ENCODE measurements at places on chromosomes 1 and 21.

DNA sequence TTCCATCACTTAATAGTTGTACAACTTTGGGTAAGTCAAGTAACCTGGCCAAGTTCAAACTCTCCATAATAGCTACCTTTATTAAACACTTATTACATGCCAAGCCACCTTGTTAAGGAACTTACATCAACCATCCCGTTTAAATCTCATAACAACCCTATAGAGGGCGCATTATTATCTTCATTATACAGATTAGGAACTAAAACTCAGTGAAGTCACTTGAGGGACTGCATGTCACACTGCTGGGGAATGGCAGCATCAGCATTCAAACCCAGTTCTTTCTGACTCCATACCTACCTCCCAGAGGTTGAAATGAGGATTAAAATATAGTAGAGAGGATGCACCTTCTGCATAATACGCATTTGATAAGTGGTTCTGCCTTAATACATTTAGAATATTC lies 47.1 kb upstream of the PLA2G2C start:
- no peak for DNase-seq

GRCh38 chr1:31831397-31832378 lies 15.9 kb upstream of the SPOCD1 start:
- no peak for DNase-seq

DNA sequence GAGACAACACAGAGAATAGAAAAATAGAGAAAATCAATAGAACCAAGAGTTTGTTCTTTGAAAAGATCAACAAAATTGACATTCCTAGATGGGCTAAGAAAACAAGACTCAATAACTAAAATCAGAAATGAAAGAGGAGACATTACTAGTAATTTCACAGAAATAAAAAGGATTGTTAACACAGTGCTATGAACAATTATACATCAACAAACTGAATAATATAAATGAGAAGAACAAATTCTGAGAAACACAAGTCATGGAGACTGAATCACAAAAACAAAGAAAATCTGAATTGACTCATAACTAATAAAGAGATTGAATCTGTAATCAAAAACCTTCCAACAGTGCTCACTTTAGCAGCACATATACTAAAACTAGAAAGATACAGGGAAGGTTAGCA lies 51.6 kb upstream of the TTC39A start:
- DNase-seq = no peak

GRCh38 chr1:241817956-241818612 lies 29.9 kb upstream of the EXO1 start:
- no peak for DNase-seq

GRCh38 chr1:36134031-36134430 lies 9.0 kb upstream of the COL8A2 start:
- no peak for DNase-seq

DNA sequence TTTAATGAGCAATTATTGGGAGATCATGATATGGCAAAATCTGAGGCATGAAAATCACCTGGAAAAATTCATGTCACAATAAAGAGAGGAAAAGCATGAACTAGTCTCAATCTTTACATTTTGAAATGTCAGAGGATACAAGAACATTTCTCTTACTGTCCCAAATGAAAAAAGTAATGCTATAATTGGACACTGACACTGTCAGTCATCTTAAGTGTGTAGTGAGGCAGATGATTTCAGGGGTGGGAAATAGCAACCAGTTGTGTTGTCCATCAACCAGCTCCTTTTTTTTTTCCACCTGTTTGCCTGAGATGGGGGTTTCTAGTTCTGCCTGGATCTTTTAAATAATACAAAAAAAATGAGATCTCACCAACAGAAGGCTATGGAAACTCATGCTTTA lies 646.2 kb downstream of the KCNT2 start:
- DNase-seq = no peak

GRCh38 chr1:150066838-150067183 lies 765 bp upstream of the VPS45 start:
- DNase-seq = peak; percentile 77

GRCh38 chr1:65363484-65363883 lies 54.1 kb downstream of the DNAJC6 start:
- DNase-seq = no peak

DNA sequence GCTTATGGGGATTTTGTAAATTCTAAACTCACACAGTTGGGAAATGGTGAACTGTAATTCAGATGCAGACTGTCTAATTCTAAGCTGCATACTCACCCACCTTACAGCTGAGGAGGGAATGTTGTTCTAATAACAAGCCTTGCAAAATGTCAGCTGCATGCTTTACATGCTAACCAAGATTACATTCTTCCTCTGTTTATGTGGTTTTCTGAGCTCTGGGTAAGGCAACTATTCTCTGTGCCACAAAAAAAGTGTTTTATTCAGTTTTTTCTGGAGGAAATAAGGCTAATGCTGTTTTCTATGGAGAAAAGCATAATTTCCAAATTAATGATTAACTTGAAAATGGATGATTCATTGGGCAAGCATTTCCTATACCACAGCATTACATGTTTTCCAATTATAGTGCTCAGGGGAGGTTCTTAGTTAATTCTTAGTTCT lies 64.9 kb downstream of the RGS13 start:
- no peak for DNase-seq

DNA sequence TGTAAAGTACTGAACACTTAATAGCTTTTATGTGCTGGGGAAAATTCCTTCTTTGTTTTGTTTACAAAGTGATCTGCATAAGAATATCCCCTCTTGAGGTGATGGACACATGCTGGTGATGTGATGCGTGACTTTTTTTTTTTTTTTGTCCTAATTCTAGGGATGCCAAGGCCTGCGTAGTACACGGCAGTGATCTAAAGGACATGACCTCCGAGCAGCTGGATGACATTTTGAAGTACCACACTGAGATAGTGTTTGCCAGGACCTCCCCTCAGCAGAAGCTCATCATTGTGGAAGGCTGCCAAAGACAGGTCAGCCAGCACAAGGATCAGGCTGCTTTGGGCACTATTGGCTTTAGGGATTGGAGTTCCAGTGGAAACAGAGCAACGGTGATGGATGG lies 24.7 kb downstream of the ATP1A1 start:
- DNase-seq = no peak

DNA sequence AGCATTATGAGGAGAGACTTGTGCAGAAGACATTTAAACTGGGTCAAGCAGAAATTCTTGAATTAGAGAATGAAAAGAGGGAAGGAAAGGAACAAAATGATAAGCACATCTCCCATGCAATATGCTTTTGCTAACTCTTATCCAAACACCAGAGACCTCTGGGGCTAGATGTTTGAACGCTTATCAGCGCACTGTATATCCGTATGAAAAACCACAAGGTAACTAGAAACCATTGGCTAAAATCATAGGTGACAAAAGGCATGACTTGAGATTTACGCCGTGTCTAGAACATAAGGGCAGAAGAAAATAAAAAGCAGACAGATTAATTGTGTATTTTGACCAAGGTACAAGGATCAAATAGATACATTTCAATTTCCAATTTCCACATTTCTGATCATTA lies 38.0 kb upstream of the TIAM1 start:
- DNase-seq = no peak

DNA sequence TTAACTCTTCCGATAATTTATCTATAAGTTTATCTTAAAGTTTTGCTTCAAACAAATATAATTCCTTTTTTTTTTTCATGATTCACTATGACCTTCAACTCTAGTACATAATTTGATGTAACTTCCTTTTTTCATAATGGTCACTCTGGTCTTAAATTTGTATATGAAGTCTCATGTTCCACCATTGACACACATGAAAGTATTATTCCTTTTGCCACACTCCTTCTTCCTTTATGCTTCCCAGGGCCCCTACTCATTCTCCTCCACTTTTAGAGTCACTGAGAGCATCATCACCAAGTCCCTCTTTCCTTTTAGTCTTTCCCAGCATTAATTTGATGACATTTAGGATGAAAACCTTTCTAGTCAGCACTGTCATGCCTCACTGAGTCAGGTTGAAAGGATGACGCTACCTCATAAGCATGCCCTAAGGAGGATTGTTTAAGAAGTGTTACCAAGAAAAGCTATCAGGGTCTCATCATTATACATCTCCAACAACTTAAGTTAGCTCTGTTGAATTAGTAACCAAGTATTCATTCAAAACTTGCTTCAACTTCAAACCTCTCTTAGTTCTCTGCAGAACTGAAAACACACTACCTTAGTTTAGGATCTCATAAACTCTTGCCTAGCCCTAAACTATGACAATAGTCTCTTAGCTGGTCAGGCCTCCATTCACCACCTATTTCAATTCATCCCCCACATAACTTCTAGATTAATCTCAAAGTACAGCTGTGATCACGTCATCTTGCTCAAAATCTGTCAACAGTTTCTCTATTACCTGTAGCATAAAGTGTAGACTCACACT lies 14.5 kb downstream of the AUNIP start:
- DNase-seq = no peak

DNA sequence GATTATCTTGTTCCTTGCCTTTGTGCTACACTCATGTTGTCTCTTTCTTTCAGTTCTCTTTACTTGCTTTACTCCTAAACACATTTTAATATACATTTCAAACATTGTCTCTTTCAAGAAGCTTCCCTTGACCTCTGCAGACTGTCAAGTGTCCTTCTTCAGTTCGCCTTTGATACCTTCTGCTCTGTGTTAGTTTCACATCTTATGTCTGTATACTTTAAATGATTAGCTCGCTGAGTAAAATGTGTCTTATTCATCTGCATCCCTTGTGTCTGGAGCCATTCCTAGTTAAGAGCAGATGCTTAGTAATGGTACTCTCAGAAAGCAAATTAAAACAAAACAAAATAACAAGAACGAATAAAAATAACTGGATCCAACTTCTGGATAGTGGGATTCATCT lies 303.3 kb downstream of the S1PR1 start:
- DNase-seq = no peak

GRCh38 chr1:217433664-217434063 lies 197.2 kb downstream of the GPATCH2 start:
- DNase-seq = no peak

GRCh38 chr21:17848228-17848627 lies 29.1 kb upstream of the C21orf91 start:
- no peak for DNase-seq

GRCh38 chr1:20552728-20553445 lies 514 bp downstream of the FAM43B start:
- no peak for DNase-seq

DNA sequence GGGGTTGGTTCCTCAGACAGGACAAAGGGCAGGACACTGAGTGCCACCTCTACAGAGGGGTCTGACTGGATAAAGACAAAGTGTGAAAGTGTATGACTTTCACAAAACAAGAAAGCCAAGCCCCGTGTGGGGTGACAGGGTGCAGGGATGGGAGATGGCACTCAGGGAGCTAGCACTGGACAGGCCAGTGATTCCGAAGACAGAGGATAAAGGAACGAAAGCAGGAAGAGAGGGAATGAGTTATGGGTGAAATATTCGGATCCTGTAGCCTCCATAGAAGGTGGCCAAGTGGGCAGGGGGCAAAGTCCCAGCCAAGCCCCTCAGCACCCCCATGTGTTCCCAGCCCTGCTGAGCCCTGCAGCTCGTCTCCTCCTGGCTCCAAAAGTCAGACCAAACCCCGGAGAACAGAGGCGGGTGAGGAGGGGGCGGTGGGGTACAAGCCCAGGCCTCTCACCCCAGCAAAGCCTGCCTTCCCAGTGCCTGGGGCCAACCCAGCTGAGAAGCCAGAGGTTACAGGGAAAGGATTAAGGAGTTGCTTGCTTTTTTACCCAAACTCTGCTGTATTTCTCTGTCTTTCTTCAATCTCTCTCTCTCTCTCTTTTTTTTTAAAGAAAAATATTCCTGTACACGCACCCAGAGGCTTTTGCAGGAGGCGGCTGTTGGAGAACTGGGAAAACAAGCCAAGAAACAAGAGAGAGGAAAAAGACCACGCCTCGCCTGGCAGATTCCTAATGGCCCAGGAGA lies 14.0 kb upstream of the WASF2 start:
- no peak for DNase-seq

DNA sequence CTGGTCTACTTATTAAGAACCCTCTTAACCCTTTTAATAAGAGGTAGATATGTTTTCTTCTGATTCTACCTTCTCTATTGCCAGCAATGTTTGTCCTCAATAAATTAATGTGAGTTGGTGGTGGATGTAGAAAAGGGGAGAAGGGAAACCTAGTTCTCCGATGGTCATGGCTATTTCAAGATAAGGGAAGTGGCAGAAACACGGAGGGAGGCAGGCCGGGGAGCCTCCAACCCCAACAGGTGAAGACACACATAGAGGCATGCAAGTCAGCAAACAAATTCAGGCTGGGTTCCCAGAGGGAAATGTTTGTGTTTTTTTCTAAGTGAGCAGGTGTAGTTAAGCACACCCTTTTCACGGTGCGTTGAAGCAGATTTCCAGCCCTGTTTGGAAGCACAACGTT lies 31.0 kb upstream of the CLDN14 start:
- no peak for DNase-seq

DNA sequence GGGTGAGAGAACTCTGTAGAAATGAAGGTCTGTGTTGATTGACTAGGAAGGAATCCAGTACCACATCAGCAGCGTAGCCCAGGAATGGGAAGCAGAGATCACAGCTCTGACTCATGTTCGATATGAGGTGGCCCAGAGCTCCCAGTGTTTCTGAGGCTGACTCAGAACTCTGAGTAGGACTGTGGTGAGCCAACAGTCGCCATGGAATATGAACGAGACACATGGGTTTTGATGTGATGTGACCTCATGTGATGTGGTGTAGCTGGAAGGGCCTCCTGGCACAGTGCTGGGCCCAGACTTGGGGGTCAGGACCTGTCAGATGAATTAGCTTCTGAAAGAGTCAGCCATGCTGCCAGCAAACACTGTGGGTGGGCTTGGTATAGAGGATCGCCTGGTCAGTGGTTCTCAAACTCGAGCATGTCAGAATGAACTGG lies 237.0 kb downstream of the MRPL39 start:
- DNase-seq = no peak

Data from NCI-H446 (cell line).